CD4-positive, alpha-beta T cell treated with Interleukin-17A for 4 hours (primary cell): ENCODE measurements at places on chromosomes 13 and 19.

DNA sequence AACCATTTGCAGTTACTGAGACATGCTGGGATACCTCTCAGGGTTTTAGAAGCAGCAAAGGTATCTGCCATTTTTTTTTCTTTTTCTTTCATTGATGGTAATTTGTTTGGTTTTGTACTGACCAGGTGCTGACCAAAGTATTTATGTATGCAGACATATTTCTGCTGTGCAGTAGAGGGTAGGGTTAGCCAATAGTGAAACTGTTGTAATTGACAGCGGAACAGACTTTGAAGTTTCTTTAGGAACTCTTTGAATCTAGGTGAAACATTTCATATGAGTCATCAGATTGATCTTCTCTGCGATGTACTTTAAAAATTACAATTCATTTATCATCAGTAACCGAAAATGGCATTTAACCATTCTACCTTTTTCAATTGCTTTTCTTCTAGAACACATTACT is 63.0 kb downstream of the ITGBL1 start:
- no peak for DNase-seq

DNA sequence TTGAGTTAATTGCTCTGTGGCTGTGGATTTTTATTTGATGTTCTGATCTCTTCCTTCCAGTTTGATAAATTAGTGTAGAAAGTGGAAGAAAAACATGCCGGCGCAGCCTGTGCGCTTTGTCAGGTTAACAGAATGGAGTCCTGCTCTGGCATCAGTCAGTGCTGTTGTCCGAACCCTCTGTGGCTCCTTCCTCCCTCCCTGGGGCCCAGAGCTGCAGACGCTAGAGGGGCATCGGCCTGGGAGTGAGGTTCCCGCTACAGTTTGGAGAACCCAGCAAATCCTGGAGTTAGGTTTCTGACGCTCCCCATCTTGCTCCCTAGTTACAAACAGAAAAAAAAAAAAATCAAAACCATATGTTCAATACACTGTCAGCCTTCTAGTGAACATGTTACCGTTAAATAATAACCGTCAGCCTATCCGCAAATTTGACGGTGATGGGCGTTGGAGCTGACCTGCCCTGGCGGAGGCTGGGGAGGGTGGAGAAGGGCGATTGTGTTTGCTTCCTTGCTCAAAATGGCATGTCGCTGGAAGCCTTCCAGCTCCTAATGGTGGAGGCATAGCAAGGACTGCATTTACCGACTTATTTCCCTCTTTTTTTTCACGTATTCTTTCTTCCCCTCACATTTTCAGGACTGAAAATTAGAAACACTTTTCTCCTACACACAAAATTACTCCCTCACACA is 13.6 kb downstream of the MBNL2 start:
- no peak for DNase-seq

DNA sequence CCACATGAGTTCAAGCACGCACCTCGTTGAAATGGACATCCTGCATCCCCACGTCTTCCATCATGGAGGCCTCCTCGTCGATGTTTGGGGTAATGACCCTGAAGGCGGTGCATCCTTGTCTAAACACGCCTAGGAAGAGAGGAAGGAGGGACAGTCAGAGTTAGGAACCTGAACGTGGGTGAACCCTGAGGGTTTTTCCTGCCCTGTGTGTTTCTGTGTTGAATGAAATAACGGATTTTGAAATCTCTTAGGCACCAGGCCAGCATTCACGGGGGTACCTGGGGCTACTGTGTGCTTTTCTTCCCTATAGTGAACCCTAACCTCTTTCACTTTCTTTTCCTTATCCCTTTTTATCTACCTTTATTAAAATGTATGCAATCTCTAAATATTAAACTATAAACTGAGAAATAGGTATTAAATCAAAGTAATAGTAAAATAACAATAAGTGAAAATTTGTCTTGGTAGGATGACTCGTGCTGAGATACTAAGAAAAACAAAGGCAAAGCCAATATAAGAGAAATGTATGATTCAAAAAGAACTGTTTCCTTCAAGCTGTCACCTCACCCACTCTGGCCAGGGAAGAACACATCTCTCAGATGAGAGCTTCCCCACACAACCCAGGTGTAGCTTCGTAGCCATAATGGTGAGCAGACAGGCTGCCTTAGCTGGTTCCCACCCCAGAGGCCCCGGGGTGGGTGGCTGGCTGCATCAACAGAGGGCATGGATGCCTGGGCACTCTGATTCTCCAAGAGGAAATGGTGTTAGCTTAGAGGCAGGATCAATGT is 72.1 kb upstream of the SLC15A1 start:
- DNase-seq, result no peak

DNA sequence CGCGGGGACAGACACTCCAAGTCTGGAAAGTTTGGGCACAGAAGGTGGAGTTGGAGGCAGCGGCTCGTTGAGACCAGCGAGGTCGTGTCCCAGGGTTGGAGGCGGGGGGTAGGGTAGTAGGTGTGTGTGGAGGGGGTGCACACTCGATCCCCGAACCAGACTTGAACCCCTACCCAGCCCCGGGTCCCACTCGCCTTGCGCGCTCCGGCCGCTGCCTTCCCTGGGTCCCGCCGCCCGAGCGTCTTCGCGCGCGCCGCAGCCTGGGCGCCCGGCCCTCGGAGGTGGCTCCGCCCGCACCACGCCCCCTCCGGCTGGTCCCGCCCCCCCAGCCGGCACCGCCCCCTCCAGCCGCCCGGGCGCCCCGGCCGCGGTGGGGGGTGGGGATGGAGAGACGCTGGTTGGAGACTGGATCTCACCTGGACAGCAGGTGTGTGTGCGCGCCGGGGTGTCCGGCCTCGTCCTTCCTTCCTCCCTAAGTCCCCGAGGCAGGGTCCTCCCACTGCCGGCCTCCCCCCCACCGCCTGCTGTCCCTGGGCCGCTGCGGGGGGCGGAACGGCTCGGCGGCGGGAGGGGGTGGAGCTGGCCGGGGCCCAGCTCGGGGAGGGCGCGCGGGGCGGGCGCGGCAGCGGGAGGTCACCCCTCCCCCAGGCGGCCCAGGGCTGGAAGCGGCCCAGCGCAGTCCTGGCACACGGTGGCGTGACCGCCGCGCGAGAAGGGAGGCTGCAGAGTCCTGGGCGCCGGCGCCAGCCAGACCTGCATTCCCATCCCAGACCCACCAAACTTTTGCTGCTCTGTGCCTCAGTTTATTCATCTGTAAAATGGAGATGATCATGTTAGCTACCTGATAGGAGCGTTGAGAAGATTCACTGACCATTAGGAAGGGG is at the start of gene KANK2:
KANK2 (minus strand) TSS at position 255 of the 884 bp plus-strand sequence. CDS start 3,034 bp downstream, outside the sequence.
- peak; percentile 81 for DNase-seq

DNA sequence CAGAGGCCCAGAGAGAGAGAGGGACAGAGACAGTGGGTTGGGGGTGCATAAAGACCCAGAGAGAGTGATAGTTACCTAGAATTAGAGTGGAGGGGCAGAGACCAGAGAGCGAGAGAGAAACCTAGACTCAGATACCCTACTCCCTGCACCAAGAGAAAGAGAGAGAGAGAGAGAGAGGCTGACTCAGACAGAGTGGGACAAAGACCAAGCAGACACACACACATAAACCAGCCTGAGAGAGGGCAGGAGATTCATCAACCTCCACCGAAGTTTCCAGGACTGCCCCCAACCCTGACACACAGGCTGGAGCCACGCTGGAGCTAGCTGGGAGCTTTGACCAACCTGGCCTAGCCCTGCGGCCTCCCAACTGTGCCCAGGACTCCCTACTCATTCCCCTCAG is 12.9 kb downstream of the SYT3 start:
- DNase-seq, result no peak

- DNase-seq, result no peak
Observed at GRCh38 chr13:50390503-50391248, 375.4 kb downstream of the KCNRG start.

- peak; percentile 13 for DNase-seq
Observed at GRCh38 chr13:30334663-30335386, 27.5 kb upstream of the KATNAL1 start.

- DNase-seq, result no peak
Observed at GRCh38 chr19:10706990-10707389, 5.8 kb downstream of the QTRT1 start.

DNA sequence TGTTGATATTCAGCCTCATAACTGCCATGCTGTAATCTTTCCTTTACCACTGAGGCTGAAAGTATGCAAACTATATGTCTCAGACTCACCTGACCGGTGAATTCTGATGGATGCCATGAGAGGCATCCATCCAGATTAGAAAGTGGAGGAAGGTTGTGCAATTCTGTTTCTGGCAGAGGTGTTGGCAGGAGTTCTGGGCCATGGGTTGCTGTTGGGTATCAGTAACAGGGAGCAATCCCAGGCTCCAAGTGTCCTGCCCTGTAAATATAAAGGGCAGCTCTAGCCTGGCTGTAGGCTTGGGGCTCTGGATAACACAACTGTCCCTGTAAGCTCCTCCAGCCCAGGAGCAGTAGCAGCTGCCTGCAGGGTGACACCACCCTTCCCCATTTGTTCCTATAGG is 77.4 kb upstream of the ABCC4 start:
- no peak for DNase-seq

GRCh38 chr19:30390356-30390988 is 18.3 kb downstream of the ZNF536 start:
- no peak for DNase-seq

GRCh38 chr13:38002606-38003005 is 133.0 kb upstream of the TRPC4 start:
- no peak for DNase-seq

DNA sequence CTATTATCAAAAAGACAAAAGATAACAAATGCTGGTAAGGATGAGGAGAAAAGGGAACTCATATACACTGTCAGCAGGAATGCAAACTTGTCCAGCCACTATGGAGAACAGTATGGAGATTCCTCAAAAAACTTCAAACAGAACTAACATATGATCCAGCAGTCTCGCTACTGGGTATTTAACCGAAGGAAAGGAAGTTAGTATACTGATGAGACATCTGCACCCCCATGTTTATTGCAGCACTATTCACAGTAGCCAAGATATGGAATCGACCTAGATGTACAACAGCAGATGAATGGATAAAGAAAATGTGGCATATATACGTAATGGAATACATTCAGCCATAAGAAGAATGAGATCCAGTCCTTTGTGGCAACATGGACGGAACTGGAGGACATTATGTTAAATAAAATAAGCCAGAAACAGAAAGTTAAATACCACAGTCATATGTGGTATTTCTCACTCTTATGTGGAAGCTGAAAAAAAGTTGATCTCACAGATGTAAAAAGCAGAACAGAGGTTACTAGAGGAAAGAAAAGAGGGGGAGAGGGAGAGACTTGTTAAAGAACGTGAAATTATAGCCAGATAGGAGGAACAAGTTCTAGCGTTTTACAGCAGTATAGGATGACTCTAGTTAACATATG is 83.2 kb downstream of the RUBCNL start:
- DNase-seq, result no peak

- no peak for DNase-seq
Observed at GRCh38 chr13:40399756-40400155, 266.7 kb downstream of the FOXO1 start.

DNA sequence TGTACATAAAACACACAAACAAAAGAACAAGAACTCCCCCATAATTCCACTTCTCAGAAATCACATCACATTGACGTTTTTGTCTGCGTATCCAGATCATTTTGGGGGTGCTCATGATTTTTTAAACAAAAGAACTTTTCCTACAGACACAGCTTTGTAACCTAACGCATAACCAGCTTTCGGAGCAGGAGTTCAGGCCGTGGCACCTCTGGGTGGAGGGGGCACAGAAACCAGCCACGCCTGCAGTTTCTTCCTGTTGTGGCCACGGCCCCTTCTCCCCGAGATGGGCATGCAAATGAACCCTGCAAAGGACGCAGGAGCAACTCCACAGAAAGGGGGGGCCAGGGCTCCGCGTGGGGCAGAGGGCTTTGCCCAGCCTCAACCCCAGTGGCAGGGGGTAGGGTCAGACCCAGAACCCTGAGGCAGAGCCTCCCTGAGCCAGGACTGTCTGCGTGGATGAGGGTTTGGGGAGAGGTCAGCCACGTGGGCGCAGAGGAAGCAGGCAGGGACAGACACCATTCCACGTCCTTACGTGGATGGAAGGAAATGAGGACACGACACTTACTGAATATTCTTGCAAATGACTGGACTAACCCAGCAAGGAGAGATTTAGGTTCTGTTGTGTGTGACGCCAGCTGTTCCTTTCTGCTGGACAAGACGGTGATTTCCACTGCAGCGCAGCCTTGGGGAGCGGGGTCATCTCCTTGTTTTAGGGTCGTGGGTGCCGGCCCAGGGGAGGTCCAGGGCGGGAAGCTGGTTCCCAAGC is 64.4 kb downstream of the RASA3 start:
- DNase-seq, result peak; percentile 49

GRCh38 chr13:48304143-48304876 is 759 bp downstream of the RB1 start:
- DNase-seq, result peak; percentile 30

DNA sequence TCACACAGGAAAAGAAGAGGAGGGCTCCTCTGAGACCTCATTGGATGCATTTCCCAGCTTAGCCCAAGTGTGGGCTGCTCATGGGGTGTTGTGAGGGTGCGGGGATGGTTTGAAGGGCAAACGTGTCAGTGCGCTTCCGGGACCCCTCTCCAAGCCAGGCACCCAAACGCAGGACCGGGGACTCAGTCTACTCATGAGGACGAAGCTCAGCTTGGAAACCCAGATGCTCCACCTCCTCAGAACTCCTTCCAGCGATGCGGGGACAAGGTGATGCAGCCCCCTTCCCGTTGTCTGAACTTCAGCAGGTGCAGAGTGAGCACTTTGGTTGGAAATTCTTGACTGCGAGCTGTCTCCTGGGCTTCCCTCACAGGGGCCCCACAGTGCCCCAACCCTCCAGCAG is 33.1 kb upstream of the MTIF3 start:
- no peak for DNase-seq

GRCh38 chr13:65605396-65605795 is 1624.7 kb downstream of the PCDH9 start:
- DNase-seq, result no peak

DNA sequence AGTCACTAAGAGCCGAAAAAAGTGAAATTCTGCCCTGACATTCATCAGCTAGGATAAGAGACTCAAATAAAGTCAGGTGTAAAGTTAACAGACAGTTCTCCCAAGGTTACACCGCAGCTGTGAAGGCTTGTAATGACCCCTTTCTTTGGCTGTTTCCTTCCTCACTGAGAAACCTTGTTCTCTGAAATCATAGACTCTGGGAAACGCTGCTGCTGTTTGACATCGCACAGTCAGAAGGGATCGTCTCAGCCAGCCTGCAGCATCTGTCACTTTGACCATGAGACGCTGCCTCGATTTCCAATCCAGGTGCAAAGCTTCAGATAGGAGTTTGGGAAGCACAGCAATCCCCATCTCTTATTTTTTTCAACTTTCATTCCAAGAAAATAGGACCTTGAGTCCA is 678 bp downstream of the BCAT2 start:
- DNase-seq, result no peak

DNA sequence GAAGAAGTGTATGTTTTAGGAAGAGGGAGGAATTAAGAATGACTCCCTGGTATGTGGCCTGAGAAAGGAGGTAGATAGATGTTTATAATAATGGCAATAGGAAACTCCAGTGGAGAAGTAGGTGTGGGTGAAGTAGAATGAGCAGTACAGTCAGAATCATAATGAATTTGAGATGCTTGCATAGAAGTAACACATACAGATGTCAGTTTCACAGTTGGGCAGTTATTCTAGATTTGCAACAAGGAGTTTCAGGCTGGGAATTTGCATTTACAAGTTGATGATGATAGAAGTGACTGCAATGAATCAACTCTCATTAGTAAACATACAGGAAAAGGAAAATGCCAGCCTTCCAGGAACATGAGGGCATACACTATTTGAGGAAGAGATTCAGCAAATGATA is 149.0 kb downstream of the SLITRK1 start:
- no peak for DNase-seq

GRCh38 chr13:92658293-92658692 is 568.3 kb upstream of the GPC6 start:
- DNase-seq, result no peak

GRCh38 chr19:35673121-35673804 is 6.9 kb downstream of the UPK1A start:
- peak; percentile 48 for DNase-seq
